Glutamatergic neuron (in vitro differentiated cells): ENCODE measurements at places on chromosomes 5 and 9. TPM values are rescaled to one million over a fixed set of nuclear protein-coding genes. Genes with fewer than 3 reads are reported as not detected.

GRCh38 chr9:125407974-125408900 is 146.6 kb downstream of the GAPVD1 start:
- peak; percentile 91 for DNase-seq

NIM1K gene
- 10.5 TPM for total RNA-seq

- DNase-seq = no peak
These were observed 65.1 kb upstream of the IQGAP2 start for GRCh38 chr5:76337953-76338451.

- no peak for DNase-seq
These were observed 40.5 kb downstream of the BHMT start for GRCh38 chr5:79151942-79152671.

ZNF618 gene
- 114 TPM for total RNA-seq

MCTP1 gene
- total RNA-seq = 1.7 TPM

DNA sequence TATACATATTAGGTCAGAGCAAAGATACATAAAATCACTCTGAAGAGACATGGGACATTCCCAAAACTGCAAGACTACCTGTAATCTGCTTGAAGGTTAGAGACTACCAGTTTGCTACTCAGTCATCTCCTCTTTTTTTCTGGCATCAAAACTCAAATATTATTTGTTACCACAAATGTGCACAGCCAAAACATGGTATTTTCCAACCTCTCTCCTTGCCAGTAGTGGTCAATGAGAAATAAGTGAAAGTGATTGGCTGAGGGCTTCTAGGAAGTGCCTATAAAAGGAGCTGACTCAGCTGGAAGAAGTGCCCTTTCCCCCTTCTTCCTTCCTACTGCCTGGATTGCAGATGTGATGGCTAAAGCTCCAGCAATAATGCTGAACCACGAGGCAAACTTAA is 13.8 kb downstream of the GZMK start:
- no peak for DNase-seq

- DNase-seq = no peak
These were observed 301.7 kb downstream of the NSG2 start for GRCh38 chr5:174347183-174347582.

ADAMTSL1 gene
- total RNA-seq = 0.91 TPM

GRCh38 chr9:134223091-134223490 is 58.7 kb upstream of the RNU6ATAC start:
- no peak for DNase-seq

GRCh38 chr5:94847019-94847418 is 228.6 kb downstream of the SLF1 start:
- no peak for DNase-seq

DNA sequence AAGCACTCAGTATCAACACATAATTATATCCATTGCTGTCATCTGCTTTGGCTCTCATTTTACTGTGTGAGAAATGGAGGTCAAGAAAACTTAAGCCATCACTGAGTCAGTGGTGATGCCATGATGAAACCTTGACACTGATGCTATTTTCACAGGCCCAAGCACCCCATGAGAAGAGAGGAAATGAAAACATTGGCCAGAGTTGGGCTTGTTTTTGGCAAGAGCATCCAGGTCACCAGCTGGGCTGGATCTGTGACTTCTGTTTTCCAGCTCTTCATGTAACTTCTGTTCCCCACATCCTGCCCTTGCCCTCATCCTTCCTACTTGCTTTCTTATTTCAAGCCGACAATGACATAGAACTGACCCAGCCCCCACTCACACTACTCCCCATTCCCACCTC is 10.0 kb downstream of the LCP2 start:
- DNase-seq = no peak

GRCh38 chr9:1047591-1048230 is 2.4 kb upstream of the DMRT2 start:
- peak; percentile 60 for DNase-seq

DNA sequence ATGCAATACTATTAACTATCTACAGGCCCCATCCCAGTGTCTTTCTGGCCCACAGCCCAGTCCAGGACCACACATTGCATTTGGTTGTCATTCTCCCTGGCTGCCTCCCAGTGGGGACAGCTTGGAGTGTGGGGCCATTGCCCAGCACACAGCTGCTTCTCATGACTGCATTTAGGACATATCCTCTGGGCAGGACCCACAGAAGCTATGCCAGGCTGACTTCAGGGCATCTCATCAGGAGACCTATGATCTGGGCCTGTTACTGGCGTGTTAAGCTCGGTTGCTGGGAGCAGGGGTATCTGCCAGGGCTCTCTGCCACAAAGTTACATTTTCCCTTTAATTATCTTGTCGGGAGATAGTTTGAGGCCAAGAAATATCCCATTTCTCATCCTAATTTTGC is 32.1 kb upstream of the CLPTM1L start:
- DNase-seq = no peak

DNA sequence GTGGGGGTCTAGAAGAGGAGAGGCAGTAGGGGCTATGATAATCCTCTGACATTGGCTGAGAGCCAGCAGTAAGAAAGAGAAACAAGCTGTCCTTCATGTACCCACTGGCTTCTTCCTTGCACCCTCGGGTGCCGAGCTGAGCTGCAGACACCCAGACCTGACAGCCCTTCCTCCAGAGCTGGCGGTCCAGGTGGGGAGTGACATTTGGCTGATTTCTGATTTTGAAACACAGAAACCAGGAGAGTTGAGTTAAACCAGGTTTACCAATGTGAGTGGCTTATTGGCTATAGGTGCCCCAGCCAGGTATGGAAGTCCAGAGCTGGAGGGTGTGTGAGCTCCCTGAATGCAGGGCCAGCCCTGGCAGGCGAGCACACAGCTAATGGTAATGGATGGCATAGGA is 59.2 kb downstream of the GADD45G start:
- DNase-seq = no peak

- DNase-seq = no peak
These were observed 29.5 kb upstream of the LHFPL2 start for GRCh38 chr5:78677777-78678668.

SPRY4 gene
- total RNA-seq = 12.5 TPM

DNA sequence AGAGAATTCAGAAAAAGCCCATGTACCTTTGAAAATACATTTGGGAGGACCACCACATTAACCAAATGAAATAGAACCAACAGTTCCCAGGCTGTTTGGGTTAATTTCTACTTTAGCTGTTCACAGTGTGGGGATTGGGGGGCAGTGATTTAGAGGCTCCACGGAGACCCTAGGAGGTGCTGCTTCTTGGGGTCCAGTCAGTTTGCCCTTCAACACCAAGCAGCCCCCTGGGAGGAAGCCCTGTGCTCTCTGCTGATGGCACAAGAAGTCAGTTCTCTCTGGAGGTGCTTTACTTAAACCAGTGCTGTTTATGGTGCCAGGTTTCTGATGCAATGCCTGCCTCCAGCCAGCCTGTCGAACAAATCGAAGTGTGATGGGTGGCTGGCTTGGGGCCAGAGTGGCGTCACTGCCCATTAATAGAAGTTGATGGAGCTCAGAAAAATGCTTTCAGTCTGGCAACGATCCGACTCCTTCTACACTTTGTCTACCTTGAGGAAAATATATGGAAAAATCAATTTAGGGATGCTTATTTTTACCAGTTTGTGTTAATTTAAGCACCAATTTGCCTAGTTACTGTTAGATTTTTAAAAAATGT is 134.0 kb downstream of the SNX18 start:
- DNase-seq = no peak

DNA sequence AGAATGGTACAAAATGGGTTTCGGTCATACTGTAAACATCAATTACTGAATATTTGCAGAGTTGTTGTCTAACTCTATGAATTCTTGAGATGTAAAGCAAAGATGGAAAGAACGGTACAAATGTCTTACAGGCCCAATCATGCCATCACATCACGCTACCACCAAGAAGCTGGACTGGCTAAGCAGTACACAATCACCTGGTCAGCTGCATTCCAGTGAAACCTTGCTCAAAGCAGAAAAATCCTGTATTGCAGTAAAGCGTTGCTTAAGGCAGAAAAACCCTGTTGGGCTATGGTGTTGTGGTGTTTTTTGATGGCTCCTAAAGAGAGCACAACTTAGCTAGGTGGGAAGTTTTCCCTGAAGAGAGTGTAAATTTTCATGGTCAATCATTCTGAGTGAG is 112.6 kb upstream of the RASA1 start:
- no peak for DNase-seq

GRCh38 chr5:111703662-111704061 is 53.3 kb downstream of the NREP start:
- DNase-seq = no peak

DNA sequence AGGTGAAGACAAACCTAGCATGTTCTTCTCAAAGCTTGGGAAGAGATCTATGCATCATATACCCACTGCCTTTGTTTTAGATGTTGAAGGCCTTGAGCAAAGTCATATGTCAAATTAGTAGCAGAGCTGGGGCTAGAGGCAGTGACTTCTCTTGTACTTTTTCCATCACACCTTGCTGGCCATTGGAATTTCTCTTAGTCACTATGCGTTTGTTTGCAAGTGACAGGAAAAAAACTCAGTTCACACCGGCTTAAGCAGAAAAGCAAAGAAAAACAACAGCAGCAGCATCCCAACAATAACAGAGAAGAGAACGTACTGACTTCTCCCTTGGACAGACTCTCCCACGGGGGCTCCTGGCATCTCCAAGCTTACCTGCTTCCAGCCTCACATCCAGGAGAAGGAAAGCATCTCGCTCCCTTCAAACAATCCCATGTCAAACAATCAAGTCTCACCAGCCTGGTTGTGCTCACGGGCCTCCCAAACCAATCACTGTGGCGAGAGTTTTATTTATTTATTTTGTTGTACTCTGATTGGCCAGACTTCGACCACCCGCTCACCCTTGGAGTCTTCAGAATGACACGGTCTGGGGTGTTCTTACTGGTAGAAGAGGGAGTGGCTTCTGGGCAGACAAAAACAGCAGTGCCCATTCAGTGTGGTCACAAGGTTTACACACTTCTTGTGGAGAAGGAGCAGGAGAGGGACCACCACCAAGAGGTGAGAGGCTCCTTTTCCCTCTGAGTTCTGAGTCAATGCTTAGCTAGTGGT is 83.8 kb upstream of the STC2 start:
- DNase-seq = no peak

DNA sequence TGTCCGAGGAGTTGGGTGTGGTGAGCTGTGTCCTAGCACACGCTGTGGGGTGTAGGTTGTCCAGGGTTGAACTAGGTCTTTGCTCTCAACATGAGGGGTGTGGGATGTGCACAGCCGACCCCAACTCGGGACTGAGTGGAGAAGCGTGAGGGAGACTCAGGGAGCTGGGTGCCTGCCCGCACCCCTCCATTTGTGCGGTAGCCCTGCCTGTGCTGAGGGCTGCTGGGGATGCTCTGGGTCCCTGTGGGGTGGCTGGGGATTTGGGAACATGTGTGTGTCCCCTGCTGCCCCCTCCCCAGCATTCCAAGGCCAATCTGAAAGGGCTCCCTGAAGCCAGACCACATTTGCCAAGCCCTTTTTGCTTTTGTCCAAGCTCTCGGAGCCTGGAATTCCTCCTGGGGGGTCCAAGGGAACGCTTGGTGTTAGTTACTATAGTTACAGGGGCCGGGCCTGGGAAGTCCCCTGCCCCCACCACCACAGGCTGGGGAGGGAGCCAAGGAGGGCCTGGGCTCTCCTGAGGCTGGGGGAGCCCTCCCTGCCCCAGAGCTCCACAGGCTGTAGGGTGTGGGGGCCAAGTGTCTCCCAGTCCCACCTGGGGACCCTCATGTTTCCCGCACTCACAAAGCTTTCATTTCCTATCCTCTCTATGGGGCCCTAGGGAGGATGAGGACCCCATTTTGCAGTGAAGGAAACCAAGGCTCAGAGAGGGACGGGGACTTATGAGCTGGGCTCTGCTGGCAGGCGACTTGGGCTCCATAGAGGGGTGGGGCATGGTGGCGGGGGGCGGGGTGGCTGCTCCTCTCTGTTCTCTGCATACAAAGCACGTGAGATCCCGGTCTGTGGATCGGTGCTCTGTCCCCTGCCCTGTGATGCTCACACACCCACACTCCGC is 1.1 kb downstream of the CRB2 start:
- DNase-seq = no peak

DNA sequence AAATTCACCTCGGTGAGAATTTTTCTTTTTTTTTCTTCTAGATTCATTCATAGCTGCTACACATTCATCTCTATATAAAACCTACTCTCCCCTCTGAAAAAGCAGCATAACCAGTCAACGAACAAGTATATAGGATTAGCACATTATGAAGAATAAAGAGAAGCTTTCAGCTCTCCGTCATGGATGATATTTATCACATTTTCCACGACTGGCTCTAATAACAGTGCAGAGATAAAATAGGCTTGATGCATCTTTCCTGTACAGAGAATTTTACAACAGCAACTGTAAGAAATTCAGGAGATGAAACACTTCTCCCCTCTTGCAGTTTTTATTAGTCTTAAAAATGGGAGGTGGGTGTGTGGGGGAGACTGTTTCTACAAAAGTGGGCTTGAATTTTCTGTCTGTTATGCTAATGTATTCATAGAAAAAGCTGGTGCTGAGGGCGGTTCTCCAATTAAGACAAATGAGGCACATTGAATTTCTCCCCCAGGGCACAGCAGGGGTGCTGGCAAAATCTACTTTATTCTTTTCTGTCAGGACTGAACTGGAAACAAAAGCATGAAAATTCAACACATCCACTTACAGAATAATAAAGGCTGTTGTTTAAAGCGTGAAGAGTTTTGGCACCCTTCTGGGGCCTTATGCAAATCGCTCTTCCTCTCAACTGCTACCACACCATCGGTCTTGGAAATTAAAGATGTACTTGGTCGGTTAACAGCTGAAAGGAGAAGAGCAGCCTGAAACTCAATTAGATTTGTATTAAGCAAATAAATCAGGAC is 233.9 kb upstream of the ZNF608 start:
- no peak for DNase-seq
